HS-27A (cell line): ENCODE measurements at places on chromosomes 2 and 18.
A peak's percentile ranks its signal among the peaks of the same experiment; 100 is the strongest.

GRCh38 chr2:30790879-30791278 is 16.4 kb downstream of the CAPN13 start:
- no peak for DNase-seq

DNA sequence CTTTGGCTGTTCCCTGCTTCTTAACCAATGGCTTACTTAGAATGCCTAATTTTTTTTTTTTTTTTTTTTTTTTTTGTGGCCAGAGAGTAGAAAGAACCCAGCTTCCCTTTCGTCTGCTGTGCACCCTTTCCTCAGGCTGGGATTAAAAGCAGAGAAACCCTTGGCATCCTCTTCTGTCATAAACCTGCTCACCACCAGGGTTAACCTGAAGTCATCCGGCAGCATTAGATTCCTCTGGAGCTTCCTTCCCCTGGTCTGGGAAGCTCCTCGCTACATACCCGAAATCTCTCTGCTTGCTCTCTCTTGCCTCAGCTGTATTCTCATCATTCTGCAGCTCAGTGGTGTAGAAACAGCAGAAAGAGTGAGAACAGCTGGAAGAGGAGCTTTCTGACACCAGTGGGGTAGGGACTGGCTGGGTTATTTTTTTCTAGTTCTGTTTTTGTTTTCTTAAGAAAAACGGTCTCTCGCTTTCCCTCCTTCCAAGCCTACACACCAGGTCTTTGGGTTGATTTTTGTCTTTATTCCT is 339.0 kb upstream of the MEIS1 start:
- no peak for DNase-seq

- no peak for DNase-seq
Measured at GRCh38 chr2:33607251-33607721, 8.2 kb upstream of the FAM98A start.

- DNase-seq = no peak
Measured at GRCh38 chr2:107595285-107595684, 231.4 kb upstream of the RGPD4 start.

DNA sequence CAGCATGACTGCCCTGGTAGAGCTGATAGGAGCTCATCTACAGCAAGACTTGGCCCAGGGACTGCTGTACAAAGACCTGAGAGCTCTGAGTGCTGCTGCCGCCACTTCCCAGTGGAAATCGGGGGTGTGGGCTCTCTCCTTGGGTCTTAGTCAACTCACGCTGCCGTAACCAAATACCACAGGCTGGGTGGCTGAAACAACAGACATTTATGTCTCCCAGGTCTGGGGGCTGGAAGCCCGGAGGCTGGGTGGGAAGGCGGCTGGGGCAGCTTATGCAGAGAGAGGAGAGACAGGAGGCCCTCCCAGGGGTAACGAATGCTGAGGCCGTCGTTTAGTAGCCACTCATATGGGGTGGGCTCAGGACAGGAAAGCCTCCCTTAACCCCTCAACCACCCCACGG is 15.4 kb upstream of the MAL start:
- DNase-seq = no peak

DNA sequence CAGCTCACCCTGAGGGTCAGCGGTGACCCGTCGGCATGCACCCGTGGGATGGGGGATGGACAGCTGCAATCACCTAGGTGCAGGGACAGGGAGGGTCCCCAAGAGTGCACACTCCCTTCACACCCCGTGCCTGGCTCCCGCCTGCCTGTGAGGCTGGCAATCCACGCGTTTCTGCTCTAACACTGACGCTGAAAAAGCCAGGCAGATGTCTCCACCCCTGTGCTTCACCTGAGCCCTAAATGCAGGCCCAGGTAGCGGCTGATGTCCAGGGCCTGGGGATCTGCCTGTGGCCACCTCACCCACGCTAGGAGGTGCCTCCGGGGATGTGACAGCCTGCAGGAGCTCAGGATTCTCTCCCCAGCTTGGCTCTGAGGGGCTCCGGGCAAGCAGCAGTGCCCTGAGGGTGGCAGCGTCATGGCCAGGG is 212.0 kb upstream of the SALL3 start:
- DNase-seq = no peak

DNA sequence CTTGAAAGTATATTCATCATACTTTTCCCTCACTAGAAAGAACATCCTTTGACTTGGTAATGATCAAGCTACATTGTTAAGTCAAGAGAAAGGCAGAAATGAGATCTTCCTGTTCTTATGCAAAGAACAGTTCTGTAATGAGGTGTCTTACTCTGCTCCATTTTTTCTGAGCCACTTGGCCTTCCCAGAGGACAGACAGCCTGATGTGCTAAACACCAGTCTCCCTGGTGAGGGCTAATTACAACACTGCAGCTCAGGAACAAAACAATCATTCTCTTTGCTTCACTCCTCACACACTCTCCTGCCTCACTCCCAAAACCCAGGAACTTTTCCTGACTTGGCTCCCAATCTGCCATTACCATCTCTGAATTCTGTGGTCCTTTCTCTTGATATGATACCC is 25.6 kb downstream of the TACR1 start:
- DNase-seq = no peak

DNA sequence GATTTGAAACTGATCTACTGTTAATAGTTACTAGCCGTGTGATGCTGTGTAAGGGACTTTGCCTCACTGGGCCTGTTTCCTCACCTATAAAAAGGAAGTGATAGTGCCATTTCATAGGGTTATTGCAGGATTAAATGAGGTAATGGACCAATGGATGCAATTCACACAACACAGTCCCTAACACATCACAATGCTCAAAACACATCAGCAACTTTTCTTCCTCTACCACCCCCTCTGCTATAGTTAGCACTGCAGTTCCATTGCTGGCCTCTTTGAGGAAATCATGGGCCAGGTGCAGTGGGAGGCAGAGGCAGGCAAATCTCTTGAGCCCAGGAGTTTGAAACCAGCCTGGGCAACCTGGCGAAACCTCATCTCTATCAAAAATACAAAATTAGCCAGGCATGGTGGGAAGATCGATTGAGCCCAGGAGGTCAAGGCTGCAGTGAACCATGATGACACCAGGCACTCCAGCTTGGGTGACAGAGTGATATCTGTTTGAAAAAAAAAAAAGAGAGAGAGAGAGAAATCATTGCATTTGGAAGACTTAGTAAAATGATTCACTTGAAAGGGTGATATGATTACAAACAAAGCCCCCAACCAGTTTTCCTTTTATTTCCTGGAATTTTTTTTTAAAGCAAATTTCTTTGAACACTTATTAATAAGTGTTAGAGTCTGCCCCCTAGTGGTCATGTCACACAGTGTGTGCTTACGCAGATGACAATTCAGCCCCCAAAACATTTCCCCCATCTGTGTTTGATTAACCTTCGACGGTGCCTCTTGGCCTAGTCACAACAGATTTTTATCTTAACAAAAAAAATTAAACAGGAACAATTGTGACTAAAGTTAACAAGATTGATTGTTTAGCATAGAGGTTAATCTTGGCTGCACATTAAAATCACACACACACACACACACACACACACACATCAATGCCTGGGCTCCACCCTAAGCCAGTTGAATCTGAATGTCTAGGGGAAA is 88.6 kb upstream of the BCL11A start:
- no peak for DNase-seq

DNA sequence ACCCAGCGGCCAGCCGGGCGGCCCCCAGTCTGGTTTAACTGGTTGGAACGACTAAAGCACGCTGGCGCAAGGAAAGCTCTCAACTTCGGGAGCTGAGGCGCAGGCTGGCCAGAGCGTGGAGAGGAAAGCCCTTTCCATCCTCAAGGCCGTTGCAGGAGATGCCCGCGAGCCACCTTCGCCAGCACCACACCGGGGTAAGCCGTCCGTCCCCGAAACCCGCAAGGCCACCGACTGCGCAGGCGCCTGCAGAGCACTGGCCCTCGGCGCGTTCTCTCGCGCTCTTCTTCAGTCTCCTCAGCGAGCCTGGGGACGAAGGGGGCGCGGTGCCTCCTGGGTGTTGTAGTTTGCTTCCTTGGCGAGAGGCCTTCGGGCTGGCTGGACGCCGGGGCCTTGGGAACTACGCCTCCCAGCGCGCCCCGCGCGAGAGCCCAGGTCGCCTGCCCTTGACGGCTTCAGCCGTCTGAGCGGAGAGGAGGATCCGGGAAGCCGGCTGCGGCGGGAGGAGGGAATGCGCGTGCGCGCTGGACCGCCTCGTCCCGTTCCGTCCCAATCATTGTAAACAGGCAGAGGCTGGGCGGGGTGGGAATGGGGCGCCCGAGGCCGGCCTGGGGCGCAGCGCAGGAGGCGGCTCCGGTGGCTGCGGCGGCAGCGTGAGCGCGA is at the start of gene RALBP1:
Gene RALBP1 (plus strand): TSS at position 531 of the 660 bp plus-strand sequence. CDS start 37,533 bp downstream, outside the sequence.
- DNase-seq = peak; percentile 99

GRCh38 chr2:10331027-10331701 is 28.5 kb downstream of the HPCAL1 start:
- no peak for DNase-seq

GRCh38 chr2:75289771-75290170 is 90.5 kb upstream of the TACR1 start:
- DNase-seq = no peak

- no peak for DNase-seq
Measured at GRCh38 chr18:24189007-24189528, 50.2 kb downstream of the CABYR start.
